RWPE1 (cell line): ENCODE measurements at places on chromosomes 13 and 19.

DNA sequence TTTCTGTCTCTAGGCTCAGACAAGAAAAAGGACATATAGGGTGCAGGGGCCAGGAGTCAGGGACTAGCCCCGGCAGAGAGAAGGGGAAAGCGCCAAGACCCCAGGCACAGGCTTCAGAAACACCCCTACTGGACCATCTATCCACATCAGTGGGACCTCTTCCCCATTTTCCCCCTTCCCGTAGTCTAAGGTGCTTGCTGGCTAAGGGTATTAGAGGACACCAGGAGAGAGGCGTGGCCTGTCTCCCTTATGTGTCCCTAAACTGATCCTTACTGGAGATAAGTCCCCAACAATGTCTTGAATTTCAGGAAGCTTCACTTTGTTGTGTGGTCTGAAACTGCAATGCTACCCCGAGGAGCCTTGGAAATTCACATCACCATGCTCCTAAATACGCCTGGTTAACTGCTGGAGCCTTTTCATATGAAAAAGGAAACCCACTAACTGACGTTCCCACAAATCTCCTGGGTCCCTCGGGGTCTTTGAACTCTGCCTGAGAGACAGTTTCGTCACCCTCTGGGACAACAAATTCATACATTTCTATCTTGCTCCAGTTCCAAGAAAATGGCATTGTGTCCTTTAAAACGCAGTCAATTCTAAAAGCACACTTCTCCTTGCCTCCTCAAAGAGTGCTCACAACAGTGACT lies 197.7 kb downstream of the COL4A1 start:
- DNase-seq, result no peak

- DNase-seq, result no peak
Measured at GRCh38 chr13:100645382-100645781, 29.2 kb downstream of the TMTC4 start.

DNA sequence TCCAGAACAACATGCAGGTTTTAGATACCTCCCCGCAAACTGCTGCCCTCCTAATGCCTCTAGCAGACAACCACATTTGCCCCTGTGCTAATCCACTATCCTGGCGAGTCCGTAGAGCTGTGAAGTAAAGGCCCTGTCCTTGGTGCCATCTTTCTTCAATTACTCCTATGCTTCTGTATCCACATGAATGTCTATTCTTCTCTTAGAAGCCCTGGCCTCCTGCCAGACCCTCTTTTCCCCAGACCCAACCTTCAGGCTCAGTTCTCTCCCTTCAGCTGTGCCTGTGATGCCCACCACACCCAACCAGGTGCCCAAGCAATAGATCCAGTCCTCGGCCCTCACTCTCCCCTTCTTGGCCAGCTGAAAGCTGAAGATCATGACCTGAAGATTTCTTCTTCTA lies 31.1 kb upstream of the ZNF599 start:
- DNase-seq, result no peak

DNA sequence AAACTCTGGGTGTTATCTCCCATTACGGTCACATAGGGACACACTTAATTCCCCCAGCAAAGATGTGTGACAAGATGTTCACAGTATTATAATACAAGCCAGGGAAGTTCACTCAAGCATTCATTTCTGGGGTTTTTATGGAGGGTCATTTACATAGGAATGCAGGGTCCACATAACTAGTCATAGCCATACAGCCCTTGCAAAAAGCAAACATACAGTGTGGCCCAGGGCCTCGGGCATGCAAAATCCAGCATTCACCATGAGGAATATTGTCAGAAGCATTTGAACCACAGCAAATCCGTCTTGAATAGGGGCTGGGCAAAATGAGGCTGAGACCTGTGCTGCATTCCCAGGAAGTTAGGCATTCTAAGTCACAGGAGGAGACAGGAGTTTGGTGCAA lies 13.0 kb upstream of the ZNF460 start:
- DNase-seq, result no peak

DNA sequence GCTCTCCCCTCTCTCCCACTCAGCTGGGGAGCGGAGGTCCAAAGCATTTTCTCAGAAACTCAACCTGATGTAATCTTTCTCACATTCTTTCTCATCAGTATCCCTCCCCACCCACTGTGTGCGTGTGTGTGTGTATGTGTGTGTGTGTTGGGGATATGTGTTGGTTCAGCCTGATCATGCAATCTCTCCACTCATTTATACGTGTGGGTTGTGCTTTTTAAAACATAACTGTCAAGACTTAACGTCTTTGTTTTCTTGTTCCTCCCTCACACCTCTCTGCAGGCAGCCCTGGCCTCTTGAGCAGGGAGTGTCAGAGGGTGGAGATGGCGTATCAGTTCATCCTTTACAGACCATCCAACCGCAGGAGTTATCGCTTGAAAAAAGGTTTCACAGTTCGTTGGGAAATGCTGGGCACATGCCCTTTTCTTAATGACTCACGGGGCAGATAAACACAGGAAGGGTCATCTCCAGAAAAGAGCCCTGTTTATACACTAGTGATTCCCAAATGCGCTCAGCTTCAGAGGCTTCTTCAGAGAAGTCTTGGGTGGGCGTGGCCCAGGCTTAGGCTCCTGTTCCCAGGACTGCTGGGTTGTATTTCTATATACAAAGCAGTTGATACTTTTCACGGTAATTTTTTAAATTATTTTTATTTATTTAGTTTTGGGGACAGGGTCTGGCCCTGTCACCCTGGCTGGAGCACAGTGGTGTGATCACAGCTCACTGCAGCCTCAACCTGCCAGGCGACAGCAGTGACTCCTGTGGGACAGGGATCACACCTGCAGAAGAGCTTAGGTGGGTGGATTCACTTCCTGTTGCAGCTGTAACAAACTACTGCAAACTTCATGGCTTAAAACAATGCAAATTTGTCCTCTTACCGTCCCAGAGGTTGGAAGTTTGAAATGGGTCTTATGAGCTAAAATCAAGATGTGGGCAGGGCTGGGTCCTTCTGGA lies 60.3 kb downstream of the CCDC70 start:
- DNase-seq, result no peak

DNA sequence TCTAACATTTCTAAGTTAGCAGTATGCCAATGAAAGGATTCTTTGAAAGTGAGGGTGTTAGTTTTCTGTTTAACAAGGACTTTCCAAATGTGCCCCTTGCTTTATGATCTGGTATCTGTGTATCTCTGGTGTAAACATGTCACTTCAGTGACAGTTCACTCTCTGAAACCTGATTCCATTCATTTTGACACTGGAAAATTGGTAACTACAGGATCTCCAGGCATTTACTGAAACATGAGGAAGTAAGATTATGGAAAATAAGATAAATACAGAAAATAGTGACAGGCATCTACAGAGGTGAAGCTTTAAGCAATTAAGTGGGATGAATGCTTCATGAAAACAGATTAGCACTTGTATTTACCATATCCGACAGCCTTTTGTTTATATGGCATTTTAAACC lies 101.6 kb upstream of the MYO16 start:
- DNase-seq, result no peak

DNA sequence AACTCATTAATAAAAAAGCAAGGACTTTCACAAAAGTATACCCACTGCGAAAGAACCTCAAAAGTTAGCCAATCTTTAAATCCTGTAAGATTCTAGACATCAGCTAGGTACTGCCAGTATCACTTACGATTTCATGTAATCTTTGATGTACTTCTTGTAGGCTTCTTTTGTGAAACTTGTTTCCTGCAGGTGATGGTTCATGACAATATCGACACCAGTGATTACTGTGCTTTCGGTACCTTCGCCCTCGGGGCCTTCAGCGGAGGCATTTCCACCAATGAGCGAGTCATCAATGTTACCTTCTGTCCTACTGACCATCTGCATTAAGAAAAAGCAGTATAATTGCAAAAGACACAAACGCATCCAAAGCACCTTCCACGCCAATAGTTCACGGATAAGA lies 1.1 kb downstream of the TPT1 start:
- DNase-seq, result no peak

GRCh38 chr19:41795031-41795461 lies 1.3 kb upstream of the CEACAM3 start:
- DNase-seq, result no peak

DNA sequence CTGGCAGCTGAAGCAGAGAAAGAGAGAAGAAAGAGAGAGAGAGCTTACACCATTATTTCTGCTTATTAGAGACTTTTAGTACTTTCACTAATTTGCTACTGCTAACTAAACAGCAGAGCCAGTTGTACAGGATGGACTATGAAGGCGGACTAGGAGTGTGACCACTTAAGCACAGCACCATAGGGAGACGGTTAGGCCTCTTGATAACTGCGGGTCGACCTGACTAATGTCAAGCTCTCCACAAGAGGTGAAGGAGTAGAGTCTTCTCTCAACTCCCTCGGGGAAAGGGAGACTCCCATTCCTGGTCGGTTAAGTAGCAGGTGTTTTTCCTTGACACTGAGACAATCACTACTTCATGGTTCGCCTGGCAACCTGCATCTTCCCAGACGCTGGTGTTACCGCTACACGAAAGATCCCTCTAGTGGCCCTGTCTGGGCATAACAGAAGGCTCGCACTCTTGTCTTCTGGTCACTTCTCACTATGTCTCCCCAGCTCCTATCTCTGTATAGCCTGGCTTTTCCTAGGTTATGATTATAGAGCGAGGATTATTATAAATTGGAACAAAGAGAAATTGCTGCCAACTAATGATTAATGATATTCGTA lies 5.3 kb upstream of the PSG7 start:
- DNase-seq, result no peak

- no peak for DNase-seq
Measured at GRCh38 chr19:1613146-1613545, 7.9 kb upstream of the UQCR11 start.
